ENCODE measurements at places on chromosomes 1 and 21.

DNA sequence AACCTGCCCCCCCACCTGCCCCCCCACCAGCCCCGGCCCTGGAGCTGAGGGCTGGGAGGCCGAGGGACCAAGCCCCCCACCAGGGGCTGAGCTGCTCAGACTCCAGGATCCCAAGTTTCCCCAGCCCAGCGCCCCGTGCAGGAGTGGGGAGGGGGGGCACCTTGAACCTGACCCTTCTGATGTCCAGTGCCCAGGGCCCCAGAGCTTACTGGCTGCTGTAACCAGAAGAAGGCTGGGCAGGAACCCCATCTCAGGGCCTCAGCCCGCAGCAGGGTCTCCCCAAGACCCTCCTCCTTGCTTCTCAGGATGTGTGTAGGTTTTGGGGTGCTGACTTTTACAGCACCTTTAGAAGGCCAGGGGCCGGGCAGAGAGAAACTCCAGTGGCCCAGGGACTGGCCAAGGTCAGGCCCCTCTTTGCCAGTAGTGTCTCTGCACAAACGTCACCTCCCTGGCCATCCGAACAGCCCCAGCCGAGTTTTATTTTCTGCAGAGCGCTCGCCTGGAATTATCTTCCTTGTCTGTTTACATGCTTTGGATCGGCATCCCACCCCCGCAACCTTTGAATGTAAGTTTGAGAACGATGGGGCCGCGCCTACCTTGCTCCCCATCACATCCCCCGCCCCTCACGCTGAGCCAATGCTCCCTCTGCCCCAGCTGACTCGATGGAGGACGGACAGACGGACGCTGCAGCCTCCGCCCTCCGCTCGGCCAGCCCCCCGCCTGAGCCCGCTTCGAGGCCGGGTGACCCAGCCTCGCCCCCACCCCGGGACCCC is 70.1 kb upstream of the CASZ1 start:
- DNase-seq: no peak

DNA sequence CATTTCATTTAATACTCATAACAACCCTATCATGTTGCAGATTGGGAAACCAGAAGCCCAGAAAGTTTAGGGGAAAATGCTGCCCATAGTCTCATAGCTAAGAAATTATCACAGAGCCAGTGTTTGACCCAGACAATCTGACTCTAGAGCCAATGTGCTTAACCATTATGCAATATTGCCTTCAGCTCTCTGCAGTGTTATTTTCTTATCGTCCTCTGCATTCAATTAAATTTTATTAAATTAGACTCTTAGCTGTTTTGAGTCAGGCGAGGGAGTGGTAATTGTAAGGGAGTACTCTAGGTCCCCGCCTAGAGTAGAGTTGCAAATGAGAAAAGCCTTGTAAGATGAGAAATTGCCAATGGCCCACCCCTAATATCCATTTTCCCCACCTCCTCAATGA is 191.1 kb downstream of the TTLL7 start:
- no peak for DNase-seq

GRCh38 chr1:76679534-76680152 is 187.6 kb upstream of the ST6GALNAC5 start:
- DNase-seq: no peak

GRCh38 chr1:166167572-166167925 is 748 bp upstream of the FAM78B start:
- no peak for DNase-seq

DNA sequence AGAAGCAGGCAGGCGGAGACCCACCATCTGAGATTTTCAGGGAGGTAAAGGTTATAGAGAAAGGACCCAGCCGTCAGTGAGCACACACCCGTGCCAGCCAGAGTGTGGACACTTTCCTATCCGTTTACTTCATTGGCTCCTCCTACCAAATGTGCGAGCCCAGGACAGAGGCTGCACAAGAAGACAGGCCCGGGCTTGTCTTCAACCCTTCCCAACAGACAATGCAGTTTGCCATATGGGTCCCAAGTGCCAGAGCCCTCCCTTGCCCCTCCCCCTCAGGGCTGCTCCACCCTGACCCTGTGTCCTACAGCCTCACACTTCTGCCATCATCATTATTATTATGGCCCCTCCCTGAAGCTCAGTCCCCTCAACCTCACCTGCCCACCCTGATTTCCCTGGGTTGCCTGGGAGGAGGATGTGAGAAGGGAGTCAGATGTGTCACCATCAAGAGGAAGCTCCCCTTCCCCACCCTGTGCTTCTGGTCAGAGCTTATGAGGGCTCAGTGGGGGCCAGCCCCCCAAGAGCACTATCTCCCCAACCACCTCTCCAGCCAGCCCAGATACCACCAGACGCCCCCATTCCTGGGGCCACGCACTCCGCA is 9.4 kb downstream of the LAPTM5 start:
- no peak for DNase-seq

DNA sequence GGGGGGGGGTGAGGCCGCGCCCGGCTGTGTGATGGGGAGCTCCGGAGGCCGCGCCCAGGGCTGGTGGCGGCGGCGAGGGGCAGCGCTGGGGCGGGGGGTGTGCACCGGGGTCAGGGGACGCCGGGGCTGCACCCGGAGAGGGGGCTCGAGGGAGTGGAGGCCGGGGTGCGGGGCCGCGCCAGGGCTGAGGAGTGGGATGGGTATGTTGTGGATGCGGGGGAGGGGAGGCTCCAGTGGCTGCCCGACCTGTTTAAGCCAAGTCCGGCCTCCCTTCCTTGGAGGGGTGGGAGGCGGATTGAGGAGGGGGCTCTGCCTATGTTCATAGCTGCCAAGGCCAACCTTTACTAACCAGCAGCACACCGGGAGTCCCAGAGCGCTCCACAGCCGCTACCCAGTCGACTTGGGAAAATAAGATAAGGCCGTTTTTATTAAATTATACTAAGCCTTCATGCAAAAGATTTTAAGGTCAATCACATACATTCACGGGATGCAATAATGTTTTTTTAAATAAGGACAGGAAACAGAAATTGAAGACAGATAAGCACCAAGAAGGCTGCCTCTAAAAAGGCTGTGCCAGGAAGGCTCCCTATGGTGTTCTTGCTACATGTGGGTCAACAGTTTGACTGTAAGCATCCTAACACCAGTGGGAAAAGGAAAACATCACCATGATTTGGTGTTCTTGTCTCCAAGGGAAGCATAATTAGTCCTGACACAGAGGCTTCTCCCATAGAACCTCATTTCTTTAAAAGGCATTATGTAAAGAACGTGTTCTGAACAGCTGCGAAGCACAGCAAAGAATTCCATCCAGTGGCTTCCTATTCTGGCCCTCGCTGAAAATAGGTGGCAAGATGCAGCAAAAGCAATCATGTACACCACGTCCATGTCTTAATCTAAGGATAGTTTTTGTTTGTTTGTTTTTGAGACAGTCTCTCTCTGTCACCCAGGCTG is 626 bp upstream of the HLCS start:
- DNase-seq: no peak

GRCh38 chr21:40647706-40648105 is 199.3 kb downstream of the DSCAM start:
- no peak for DNase-seq

DNA sequence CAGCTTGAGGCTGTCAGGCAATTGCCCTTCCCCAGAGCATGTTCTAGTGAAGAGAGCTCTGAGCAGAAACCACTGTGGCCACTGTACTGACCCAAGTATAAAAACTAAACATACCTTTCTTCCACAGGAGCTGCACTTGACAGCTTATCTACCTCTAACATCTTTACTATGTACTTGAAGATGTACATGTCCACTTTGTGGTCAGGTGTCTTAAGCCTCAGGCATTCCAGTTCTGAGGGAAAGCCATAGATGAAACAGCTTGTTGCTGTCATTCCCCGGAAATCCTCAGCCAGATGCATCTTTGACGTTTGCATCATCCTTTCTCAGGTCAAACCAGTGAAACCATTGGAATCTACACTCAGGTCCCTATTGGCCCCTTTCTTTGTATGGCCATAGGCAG is 70.4 kb downstream of the CHRM3 start:
- no peak for DNase-seq

GRCh38 chr1:11558276-11558675 is 79.3 kb downstream of the DISP3 start:
- DNase-seq: no peak

DNA sequence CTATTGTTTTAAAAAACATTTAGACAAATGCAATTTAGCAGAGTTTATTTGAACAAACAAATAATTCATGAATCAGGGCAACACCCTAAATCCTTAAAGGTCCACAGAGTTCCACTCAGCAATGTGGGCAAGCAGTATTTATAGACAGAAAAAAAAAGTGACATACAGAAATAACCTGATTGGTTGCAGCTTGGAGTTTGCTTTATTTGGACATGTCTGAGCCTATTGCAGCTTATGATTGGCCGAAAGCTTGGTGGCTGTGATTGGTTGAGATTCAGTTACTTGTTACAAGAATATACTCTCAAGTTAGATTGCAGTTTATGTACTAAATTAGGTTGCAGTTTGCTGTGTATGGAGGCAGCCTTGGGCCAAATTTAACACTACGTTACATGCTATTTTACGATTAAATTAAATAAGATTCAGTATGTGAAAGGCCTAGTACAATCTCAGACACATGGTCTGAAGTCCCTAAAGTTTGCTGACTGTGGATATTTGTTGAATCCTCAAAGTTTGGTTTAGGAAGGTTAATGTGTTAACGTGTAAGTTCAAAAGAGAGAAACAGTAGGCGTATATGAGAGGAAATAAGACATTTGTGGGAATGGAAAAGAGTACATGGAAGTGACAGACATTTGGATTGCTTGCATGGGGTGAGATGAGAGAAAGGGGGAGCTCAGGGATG is 6.9 kb upstream of the CAMSAP2 start:
- DNase-seq: no peak

GRCh38 chr21:46099476-46099875 is 1.6 kb downstream of the COL6A2 start:
- no peak for DNase-seq

- no peak for DNase-seq
Measured at GRCh38 chr1:64328193-64328592, 124.8 kb downstream of the UBE2U start.

DNA sequence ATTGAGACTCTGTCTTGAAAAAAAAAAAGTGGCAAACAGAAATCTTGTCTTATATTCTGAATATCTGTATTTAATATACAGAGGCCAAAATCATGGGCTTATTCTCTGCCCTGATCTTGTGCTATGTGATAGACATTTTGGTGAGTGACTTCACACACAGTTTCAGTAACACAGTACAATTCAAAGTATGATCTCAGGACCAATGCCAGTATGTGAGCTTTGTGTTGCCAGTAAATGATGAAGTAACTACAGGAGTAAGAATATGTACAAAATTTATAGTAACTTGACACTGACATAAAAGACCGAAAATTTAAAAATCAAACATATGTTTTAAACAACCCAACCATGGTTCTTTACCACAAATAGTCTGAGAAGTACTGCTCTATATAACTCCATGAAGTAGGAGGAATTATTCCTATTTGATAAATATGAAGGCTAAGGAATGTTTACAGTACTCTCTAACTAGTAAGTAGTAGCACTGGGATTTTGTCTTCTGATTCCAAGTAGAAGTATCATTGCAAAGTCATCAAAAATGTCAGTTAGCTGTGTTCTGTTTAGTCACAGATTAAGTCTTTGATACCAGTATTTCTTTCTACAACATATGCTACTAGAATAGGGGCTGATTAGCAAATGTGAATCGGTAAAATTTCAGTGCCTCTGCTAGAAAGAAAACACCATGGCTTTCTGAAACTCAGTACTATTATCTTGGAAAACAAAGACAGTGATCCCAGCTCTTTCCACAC is 25.3 kb downstream of the DPH5 start:
- DNase-seq: no peak

DNA sequence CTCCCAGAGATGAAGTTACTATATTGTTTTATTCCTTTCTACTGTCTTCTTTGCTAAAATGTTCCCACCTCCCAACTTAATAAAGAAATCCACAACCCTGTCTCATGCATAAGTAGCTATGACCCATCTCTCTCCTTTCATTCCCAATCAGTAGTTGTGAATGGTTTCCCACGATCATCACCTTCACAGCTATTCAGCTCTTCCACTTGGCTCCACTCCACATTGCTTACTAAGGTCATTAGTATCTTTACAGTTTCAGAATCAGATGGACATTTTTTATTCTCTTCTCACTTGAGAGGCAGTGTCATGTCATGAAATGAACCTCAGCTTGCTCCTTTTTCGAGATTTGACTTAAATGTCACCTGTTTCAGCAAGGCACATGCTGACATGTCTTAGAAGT is 47.1 kb upstream of the COG2 start:
- no peak for DNase-seq

GRCh38 chr1:202247104-202247503 is 53.5 kb downstream of the LGR6 start:
- DNase-seq: no peak

GRCh38 chr21:23522751-23523150 is 2084.5 kb downstream of the MRPL39 start:
- DNase-seq: no peak

GRCh38 chr1:19410393-19410792 is 74.9 kb downstream of the CAPZB start:
- no peak for DNase-seq

- DNase-seq: peak; percentile 83
Measured at GRCh38 chr1:161082996-161083747, 6.2 kb downstream of the NECTIN4 start.

GRCh38 chr1:84462118-84462517 is 16.9 kb upstream of the RPF1 start:
- no peak for DNase-seq

DNA sequence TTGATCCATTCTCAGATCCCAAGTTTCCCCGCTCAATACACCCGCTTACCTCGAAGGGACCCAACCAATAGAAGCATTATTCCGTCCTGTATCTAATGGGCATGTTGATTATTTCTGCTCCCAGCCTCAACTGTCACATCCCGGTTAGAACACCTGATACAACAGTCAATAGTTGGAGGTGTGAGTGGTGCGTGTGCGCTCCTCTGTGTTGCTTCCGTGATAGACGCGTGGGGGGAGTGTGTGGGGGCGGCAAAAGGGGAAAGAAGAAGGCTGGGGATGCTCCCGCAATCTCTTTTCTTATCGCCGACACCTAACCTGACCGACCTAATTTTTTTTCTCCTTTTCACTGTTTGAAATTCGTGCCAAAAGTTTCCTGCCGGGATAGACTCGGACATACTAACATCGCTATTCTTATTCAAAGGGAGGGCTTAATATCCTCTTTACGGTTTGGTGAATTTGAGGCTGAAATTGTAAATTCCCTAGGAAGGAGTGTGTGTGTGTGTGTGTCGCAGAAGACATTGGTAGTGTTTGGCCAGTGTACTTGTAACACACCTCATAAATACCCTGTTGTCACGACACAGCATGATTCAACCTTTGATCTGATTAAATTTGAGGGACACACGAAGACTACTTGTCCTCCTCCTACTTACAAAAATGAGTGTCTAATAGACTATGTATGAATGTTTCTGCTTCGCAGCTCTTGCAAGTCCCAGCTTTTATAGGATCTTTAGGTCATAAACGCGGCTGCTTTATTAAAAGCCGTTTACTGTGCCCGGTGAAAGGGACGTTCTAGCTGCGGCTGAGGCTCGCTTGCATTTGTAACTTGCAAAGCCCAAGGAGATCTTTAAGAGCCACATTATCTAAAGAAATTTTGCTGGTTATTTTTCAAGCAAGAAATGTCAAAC is 1.5 kb upstream of the PROX1 start:
- no peak for DNase-seq

GRCh38 chr1:245045087-245045881 is 109.5 kb upstream of the KIF26B start:
- no peak for DNase-seq

GRCh38 chr1:156319664-156320063 is 18.4 kb downstream of the CCT3 start:
- DNase-seq: no peak

Measured in GM04504 (cell line).